Dermis microvascular lymphatic vessel endothelial cell (primary cell): ENCODE measurements at places on chromosomes 12 and 14.
A peak's percentile ranks its signal among the peaks of the same experiment; 100 is the strongest.

DNA sequence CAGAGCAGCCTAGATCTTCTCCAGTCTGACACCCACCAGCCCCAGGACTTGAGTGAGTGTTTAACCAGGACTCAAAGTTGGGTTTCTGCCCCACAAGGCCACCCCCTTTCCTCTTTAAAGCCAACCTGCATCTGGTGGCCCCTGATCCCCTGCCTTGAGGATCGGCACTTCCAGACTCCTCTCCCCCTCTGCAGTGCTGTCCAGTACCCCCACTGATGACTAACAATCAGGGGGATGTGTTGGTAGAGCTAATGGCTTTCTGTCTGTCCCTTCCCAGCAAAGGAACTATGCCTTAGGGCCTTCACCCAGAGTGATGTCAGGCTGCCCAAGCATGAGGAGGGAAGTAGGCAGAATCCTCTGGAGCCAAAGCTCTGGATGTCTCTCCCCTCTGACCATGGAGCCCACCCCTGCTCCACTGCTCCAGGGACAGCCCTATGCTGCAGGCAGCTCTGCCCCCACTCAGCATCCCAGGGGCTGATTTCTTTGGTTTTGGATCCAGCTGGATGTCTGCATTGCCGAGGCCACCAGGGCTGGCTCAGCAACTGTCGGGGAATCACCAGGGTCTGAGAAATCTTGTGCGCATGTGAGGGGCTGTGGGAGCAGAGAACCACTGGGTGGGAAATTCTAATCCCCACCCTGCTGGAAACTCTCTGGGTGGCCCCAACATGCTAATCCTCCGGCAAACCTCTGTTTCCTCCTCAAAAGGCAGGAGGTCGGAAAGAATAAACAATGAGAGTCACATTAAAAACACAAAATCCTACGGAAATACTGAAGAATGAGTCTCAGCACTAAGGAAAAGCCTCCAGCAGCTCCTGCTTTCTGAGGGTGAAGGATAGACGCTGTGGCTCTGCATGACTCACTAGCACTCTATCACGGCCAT is 42.9 kb downstream of the DAD1 start:
- peak; percentile 88 for DNase-seq

DNA sequence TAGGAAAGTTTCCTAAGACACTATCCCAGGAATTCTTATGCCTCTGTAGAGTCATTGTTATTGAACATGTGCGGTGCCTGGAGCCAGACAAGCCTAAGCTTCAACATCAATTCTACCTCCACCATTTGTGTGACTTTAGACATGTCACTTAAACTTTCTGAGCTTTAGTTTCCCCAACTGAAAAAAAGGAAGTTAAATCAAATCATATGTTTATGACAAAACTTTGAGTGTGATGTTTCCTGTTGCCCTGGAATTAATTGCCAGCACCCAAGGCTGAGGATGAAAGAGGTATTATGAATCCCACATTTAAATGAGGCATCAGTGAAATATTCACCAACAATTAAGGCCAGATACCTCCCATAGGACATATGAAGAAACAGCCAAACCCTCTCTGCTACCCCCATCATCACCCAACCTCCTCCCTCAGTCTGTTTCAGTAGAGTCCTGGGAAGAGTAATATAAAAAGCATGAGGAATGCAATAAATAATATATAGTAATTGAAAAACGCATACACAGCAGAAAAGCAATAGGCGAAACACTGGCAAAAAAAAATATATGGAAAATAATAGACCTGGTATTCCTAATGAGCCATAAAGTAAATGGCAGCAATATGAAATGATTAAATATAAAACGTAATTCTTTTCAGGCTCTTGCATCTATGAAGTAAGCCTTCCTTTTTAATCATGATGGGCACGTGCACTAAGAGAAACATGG is 182.0 kb upstream of the DCN start:
- DNase-seq: no peak

DNA sequence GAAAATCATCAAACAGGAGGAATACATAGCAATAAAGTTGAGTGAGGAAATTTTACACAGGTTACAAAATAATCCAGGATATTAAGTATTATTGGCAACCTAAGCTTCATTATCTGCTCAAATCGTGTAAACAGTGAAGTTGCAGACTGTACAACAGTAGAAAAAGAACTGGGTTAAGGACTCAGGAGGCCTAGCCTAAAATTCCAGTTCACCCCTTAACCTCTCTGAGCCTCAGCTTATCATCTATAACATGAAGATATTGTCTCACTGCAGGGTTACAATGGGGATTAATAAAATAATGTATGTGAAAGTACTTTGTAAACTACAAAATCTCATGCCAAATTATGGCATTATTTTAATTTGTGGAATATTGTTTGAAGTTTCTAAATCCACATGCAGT is 26.0 kb downstream of the DDHD1 start:
- DNase-seq: no peak

GRCh38 chr12:95411057-95411456 is 62.9 kb upstream of the METAP2 start:
- DNase-seq: no peak

DNA sequence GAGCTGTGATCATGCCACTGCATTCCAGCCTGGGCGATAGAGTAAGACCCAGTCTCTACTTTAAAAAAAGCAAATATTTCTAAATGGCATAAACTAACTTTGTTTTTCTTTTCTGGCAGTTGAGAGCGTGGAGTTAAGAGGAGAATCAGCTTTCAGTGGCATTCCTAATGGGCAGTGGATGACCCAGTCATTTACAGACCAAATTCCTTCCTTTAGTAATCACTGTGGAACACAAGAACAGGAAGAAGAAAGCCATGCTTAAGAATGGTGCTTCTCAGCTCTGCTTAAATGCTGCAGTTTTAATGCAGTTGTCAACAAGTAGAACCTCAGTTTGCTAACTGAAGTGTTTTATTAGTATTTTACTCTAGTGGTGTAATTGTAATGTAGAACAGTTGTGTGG is 21.2 kb downstream of the TDG start:
- DNase-seq: no peak

GRCh38 chr14:69587389-69587788 is 12.7 kb upstream of the CCDC177 start:
- no peak for DNase-seq

DNA sequence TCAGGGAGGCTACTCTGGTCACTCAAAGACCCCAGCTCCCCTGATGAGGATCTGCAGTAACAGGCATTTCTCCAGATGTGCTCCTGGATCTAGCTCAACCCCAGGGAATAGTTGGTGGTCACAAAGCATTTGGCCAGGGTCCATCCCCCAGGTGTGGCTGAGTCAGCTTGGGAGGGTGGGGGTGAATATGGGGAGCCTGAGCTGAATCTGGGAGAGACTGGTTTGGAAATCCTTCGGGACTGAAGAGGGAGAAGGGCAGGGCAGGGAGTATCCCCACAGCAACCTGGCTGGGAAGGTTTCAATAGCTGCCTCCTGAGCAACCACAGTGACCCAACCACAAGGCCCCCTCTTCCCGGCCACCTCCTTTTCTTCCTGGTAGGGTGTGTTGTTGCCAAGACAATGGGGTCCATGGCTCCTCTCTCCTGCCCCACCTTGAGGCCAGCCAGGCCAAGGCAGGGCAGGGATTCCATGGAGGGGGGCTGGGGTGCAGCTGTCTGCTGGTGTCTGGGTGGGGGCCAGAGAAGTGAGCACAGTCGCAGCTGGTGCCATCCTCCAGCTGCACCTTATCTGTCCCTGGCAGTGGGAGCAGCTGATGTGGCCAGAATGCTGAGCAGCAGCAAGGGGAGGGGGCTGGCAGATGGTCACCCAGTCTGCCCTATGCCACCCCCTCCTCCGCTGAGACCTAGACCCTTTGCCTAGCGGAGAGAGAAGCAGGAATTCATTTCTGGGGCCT is 5.5 kb downstream of the ASIC1 start:
- no peak for DNase-seq

- DNase-seq: no peak
These were observed 164.0 kb downstream of the FOXN3 start for GRCh38 chr14:89252887-89253532.

- DNase-seq: peak; percentile 44
These were observed 15.6 kb downstream of the ACVRL1 start for GRCh38 chr12:51922762-51923505.

DNA sequence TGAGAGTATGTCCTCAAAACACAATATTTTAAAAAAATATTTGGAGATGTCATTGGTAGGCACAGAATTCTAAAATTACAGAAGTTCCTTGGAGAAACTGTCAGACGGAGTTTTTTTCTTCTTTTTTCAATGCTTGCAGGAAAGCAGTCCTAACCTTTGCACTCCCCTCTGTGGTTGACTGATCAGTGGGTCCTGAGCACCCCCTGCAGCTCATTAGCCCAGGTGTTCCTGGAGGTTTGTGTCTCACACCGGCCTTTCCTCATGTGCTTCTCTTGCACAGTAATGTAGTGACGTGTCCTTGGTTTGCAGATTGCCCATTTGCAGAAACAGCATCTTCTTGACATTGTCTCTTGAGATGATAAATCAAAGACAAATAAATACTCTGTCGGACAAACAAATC is 513.0 kb downstream of the TMEM121 start:
- no peak for DNase-seq

DNA sequence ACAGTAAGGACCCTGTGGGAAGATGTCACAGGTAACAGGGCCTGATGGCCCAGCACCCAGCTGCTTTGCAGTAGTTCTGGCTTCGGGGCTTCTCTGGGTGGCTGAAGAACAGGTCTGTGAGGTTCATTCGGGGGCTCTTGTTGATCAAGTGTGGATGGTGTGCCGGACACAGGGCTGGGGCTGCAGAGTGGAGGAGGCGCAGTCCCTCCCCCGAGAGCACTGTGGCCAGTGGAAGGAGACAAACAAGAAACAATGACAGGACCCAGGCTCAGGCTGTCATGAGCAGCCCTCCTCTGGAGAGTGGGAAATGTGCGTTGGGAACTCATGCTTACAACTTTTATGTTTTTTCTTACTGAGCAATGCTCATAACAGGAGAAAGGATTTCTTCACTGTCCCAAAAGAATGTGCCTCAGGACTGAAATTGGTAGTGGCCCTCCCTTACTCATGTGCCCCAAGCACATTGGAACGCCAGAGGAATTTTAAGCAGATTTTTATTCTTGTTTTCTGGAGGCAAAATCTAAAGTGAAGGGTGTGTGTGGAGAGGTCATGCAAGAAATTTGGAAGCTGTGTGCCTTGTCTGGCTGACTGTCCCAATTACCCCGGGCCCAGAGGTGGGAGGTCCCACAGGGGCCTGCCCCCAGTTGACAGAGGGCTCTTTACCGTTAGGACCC is 233.8 kb downstream of the CACNA1C start:
- no peak for DNase-seq

DNA sequence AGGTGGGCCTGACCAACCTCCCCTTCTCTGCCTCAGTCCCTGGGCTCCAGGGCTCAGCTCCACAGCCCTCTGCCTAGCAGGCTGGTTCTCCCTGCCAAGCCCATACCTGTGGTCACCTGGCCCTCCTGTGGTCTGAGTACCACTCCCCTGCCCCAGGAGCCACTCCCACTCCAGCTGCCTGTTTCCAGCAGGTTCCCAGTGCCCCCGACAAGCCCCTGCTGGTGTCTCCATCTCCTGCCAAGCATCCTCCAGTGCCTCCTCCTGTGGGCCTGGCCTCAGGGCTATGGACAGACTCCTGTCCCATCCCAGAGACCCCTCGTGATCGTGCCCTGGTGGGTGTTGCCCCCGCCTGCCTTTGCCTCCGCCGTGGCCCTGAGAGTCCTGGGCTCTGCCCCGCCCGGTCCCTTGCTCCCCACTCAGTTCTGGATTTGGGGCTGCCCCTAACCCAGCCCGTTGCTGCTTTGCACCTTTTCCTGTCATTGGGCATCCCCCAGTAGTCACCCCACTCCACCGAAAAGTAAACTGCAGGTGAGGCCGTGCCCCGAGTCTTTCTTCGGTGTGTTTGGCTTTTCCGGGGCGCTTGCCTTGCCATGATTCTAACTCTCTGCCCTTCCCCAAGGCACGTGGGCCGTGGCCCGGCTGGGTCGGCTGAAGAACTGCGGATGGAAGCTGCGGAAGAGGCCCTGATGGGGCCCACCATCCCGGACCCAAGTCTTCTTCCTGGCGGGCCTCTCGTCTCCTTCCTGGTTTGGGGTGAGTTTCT is 9.8 kb downstream of the MEG3 start:
- no peak for DNase-seq

GRCh38 chr12:10623131-10623530 is 9.7 kb upstream of the MAGOHB start:
- DNase-seq: no peak

GRCh38 chr12:128810182-128811127 is 13.3 kb downstream of the SLC15A4 start:
- no peak for DNase-seq

DNA sequence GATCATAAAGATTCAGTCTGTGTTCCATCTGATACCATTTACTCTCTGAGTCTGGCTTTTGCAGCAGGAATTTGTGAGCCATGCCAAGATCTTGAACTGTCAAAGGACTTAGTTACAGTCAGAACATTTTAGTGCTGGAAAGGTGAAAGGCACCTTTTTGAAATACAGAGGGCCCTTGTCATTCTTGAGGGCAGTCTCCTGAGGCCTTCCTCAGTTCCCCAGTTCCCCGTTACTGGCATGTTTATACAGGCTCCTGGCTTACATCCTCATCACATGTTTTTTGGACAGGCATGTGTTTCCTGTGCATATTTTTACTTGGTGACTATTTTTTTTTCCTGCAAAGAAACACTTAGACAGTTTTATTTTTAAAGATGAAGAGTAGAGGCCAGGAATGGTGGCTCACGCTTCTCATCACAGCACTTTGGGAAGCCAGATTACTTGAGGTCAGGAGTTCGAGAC is 21.0 kb downstream of the CFAP54 start:
- peak; percentile 78 for DNase-seq

- no peak for DNase-seq
These were observed 31.2 kb upstream of the DYNC1H1 start for GRCh38 chr14:101933209-101933608.

DNA sequence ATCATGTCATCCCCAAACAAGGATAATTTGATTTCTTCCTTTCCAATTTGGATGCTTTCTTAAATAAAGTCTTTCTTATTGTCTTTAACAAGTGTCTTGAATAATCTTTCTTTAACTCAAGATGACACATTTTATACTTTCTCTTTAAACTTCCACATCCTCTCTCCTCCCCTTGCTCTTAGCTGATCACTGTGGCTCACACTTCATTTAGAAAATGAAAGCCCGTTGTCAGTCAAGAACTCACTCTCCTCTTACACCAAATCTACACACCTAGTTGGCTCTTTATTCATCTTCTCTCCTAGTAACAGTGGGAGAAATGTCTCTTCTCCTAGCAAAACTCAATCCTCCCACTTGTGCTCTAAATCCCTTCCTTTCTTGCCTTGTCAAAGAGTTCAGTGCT is 10.4 kb upstream of the RMST start:
- no peak for DNase-seq
